ENCODE measurements at places on chromosomes 6 and 20.

DNA sequence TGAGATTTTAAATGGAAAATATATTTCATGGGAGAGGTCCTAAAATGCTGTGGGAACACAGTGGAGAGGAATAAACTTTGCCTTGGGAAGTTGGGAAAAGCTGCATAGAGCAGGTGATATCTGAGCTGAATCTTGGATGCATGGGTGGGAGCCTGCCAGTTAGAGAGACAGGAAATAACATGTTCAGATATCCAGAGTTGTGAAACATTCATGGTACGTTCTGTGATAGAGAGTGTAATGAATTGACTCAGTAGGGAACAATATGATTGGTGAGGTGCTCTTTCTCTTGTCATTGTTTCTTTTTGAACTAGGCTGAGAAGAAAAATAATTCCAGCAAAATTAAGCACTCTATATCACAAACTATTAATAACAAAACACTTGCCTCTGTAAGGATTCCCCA lies 72.8 kb downstream of the RPS12 start:
- DNase-seq: no peak

GRCh38 chr20:43824309-43825050 lies 90.2 kb upstream of the TOX2 start:
- peak; percentile 44 for DNase-seq

- DNase-seq: no peak
Observed at GRCh38 chr6:111445861-111446267, 37.2 kb downstream of the REV3L start.

DNA sequence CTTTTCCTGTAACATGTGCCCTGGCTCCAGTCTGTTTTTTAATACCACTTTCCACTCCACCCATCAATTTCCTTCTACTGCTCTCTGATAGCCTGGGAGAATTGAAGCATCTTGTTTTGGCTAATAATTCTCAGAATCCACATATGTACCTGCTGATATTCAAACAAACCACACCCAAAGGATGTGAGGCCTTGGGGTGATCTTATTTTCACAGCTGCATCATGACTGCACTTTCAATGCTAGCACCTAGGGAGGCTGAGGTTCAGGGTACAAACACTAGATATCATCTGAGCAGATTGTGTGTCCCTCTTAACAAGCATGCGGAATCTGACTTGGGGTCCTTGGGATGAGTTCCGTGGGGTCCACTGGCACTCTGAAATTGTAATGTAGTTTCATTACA lies 12.7 kb downstream of the FNDC1 start:
- DNase-seq: no peak

DNA sequence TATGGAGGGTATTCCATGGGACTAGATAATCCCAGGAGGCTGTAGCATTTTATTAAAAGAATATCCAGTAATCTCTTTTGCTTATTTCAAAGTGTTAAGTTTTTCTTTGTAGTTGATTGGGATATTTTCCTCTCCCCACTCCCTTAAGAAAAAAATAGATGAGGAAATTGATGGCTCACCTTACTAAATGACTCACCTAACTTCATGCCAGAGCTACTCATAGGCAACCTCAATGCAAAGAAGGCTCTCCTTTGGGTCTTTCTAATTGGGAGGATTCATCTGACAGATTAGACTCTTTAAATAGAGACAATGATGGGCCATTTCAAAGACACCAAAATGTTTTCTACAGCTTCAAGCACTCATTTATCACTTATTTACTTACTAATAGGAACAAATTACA lies 528.5 kb upstream of the BTBD3 start:
- DNase-seq: no peak

DNA sequence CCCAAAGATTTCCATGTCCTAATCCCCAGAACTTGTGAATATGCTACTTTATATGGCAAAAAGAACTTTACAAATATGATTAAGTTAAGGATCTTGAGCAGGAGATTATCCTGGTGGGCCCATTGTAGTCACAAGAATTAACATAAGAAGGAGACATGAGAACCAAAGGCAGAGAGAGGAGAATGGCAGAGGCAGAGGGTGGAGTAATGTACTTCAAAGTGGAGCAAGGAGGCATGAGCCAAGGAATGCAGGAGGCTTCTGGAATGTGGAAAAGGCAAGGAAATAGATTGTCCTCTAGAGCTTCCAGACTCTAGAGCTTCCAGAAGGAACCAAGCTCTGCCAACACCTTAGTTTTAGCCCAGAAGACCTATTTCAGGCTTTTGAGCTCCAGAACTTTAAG lies 147.4 kb downstream of the MOXD1 start:
- no peak for DNase-seq

DNA sequence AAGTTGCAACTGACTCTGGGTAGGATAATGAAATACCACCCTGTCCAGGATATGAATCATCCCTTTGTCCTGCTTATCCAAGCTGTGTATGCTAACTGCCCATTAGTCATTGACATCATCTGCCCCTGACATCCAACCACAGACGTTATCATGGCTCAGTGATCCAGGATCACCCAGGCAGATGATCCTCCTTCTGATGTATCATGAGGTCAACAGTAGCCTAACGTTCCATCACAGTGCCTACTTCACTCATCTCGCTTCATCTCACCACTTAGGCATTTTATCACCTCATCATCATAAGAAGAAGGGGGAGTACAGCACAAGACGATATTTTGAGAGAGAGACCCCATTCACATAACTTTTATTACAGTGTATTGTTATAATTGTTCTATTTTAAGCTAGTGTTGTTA lies 13.4 kb upstream of the BTN3A2 start:
- no peak for DNase-seq

DNA sequence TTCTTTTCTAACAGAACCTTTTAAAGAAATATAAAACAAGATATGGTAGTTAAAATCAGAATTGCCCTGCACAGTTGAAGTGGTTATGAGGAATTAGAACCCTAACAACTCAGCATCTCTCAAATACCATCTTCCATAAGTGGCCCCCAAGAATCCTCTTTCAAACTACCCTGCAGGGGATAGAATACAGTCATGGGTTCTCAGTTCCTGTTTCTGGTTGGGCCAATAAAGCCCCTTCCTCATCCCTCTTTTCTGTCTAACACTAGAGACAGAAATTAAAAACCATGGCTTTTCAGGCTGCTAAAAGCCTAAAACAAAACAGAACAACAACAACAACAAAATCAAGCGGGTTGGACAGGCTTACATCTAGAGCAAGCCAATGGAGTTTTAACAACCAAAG lies 6.7 kb upstream of the LCA5 start:
- no peak for DNase-seq

GRCh38 chr6:81969011-81969410 lies 216.5 kb upstream of the TENT5A start:
- DNase-seq: no peak

DNA sequence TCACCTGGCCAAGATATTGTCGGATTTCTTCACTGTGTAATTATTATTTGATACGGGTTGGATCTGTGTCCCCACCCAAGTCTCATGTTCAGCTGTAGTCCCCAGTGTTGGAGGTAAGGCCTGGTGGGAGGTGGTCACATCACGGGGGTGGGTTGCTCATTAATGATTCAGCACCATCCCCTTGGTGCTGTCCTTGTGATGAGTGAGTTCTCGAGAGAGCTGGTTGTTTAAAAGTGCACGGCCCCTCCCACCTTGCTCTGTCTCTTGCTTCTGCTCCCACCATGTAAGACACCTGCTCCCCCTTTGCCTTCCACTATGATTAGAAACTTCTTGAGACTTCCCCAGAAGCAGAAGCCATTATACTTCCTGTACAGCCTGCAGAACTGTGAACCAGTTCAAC lies 173.9 kb upstream of the PMEPA1 start:
- no peak for DNase-seq

DNA sequence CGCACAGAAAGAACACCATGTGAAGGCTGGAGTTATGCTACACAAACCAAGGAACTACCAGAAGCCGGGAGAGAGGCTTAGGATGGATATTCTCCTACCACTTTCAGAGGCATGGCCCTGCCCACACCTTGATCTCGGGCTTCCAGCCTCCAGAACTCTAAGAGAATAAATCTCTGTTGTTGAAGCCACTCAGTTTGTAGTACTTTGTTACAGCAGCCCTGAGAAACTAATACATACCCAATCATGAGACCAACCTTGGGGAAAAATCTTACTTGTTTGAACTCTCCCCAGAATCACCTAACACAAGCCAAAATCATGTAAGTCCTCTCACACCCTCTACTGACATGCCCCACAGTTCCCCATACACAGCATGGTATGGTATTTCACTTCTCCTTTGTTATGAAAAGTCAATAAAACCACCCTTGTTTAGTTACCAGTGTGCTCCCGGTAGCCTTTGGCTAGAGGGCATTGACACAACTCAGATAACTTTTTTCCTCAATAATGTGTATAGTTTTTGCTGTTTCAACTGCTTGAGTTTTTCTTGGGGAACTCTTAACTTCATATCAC lies 40.7 kb upstream of the SLC2A12 start:
- no peak for DNase-seq

- DNase-seq: no peak
Observed at GRCh38 chr6:38415231-38416005, 224.3 kb downstream of the BTBD9 start.

DNA sequence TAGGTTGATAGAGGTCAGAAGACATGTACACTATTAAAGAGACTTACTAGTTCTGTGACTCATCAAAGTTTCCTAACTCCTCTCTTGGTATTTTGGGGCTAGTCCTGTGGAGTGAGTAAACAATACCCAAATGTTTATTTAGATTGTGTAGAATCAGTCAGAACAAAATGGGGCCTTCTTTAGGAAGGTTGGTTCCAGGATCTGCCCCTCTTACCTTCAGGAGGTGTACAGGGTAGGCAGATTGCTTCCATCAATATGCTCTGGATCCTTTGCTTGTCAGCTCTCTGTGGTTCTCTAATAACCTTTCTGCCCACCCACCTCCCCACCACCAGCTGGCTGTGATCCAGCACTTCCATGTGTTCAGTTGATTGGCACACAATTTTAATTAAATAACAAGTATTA lies 107.0 kb downstream of the POPDC3 start:
- no peak for DNase-seq

DNA sequence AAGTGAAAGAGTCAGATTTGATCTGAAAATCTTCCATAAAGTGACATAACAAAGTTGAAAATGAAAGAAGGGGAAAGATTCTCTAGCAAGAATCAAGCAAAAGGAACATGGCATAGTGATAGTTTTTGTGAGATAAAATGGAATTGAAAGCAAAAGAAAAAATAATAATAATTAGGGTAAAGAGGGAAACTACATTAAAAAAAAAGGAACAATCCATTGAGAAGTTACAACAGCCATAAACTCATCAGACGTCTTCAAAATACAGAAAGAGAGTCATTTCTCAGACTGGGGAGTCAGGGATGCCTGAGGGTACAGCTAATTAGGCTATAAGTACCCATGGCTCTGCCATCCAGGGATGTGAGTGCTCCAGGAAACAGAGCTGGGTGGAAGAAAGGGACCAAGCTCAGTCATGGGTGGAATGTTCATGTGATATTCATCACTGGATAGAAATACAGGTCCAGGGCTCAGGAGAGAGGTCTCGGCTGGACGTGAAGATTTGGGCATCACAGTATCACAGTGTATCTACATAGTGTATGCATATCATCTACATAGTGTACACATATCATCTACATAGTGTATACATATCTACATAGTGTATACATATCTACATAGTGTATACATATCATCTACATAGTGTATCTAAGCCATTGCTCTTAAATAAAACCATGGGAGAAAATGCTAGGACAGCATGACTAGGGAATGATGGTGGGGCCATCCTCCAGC lies 29.4 kb downstream of the DUSP22 start:
- no peak for DNase-seq

- DNase-seq: no peak
Observed at GRCh38 chr6:35044145-35044745, 96.9 kb downstream of the TCP11 start.

GRCh38 chr20:38345643-38346042 lies 639 bp upstream of the LBP start:
- no peak for DNase-seq

DNA sequence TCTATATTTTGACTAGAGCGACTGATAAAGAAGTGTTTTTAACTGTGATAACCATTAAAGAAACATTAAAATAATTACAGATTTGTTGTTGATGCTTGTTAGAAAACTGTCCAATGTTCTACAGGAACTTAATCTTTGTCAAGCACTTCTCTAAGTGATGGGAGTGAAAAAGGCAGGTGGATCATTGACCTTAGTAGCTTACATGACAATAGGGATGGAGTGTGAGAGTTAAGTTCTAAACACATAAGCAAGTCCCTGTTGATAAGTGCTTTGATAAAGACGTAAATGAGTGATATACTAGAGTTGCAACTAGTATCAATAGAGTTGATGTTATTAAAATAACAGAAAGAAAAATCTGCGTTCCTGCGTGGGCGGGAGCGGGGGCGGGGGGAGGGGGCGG lies 931.5 kb upstream of the EPHA7 start:
- no peak for DNase-seq

DNA sequence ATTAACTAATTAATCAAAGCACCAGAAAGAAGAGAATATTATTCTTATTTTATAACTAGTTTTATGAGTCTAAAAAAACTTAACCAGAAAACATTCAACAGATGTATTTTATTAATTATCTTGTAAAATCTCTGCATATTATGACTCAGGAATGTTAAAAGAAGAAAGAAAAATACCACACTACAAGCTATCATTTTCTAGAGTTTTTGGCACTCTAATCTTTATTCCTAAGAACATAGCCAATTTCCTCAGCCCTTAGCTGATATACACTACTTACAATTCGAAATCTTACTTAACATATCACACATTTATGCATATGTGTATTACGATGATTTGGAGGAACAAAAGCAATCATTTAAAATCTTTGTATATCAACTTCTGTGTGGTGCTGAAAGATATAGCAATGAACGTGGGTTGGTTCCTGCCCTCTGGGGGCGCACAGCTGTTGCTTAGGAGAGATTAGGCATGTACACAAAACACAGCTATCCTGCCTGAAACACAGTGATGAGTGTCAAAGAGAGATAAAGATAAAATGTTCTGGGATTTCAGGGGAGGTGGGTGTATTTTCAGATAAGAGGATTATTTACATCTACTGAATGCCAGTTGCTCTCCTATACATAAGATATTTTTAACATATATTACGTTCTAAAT lies 404.5 kb downstream of the SYNE1 start:
- peak; percentile 12 for DNase-seq

DNA sequence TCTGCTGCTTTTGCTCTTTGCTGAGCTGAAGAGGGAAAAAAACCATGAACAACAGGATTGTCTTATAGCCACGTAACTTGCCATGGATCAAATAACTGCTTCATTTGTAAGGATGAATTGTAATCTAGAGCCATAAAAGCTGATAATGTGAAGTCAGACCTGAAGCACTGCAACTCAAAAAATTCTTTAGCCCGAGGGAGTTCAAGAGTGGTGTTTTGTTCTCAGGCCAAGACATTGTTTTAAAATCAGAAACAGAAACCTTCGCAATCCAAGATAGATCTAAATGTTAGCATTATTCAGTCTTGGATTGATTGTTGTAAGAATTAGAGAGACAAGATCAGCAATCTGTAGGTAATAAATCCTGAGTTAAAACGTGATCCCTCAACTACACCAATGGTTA lies at the start of gene TRAPPC3L:
TRAPPC3L (minus strand) TSS at position 34 of the 400 bp plus-strand sequence. CDS start 170 bp downstream, outside the sequence.
- DNase-seq: no peak

DNA sequence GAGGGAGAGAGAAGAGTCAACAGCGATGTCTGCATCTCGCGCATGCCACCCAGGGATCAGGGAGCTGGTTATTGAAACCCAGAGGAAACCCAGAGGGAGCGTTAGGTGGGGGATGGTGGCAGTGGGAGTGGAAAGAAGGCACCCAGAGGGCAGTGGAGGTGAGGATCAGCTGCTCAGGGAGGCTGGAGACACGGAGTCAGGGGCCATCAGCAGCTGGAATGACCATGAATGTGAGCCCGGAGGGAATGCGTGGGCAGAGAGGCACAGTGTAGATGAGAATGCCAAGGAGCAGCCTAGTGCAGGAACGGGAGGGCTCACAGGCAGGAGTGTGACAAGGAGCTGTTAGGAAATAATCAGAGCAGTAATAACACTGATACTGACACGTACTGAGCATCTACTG lies 36.2 kb downstream of the RSPO4 start:
- no peak for DNase-seq
